Activated T-cell treated with anti-CD3 and anti-CD28 coated beads, Interleukin-2, amount 50 U/mL, for 72 hours (primary cell): ENCODE measurements at places on chromosomes 3 and 15. TPM values are rescaled to one million over a fixed set of nuclear protein-coding genes. Genes with fewer than 3 reads are reported as not detected.

DNA sequence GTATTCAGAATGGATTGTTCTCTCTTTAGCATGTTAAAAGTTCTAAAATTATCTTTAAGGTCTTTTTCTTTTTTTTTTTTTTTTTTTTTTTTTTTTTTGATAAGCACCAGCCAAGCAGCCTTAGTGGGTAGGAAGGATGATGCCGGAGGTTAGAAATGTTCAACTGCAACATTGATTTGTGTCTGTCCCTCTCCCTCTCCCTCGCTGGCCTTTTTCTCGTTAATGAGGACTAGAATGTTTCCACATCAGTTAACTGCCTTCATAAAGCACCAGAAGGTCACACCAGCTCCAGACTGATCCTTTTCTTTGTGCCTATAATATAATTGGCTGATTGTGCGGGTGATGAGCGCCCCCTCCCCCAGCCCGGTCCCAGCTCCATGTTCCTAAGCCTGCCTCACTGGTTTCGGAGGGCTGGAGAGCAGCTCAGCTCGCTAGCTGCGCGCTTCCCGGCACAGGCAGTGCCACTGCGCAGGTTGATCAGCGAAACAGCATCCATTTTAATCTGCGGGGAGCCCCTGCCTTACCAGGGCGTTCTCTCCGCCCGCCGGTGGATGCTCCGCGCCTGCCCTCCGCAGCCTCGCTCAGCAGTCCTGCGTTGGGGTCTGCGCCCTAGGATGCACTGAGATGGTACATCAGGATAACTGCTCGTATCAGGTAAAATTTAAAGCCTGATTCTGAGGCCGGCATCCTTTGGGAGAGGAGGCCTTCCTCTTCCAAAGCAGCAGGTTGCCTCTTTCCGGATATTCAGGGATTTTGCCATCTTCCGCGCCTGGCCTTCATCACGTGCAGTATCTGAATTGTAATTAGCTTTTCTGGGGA is 148.9 kb upstream of the IL12A start:
- H3K27me3 ChIP-seq: peaks cover 27% of the 10 kb centered on the region
- H3K36me3 ChIP-seq: no peaks in the 10 kb centered on the region
- peak within 1 kb of the TSS; percentile 63 for H3K4me3 ChIP-seq
- H3K4me1 ChIP-seq: no peaks in the 10 kb centered on the region
- H3K27ac ChIP-seq: no peak within 1 kb of the TSS

The BUB1B gene
- 91.2 TPM for total RNA-seq

- no peak overlapping the region for H3K27ac ChIP-seq
- H3K4me3 ChIP-seq: no peak overlapping the region
- no peaks in the 10 kb centered on the region for H3K27me3 ChIP-seq
- no peaks in the 10 kb centered on the region for H3K4me1 ChIP-seq
Measured at GRCh38 chr3:14274612-14274936, 96.0 kb downstream of the LSM3 start.

DNA sequence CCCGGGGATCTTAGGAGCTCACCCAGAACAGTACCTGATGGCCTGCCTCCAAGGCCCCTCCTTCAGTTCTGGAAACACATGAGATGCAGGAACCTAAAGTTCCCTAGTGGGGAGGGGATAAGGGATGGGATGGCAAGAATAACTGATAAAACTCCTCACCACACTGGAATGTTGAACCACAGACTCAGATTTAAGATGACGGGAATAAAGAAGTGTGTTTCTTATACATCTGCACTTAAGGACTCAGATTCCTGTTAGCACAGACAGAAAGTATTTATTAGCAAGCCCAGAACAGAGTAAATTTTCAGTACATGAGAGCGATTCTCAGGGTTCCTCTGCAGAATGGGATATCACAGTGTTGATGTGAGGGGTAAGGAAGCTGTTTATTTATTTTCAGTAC is 245.2 kb downstream of the TLE3 start:
- no peak for DNase-seq
- H3K27me3 ChIP-seq: peaks cover 7% of the 10 kb centered on the region
- H3K4me1 ChIP-seq: peaks cover 19% of the 10 kb centered on the region
- H3K27ac ChIP-seq: no peak overlapping the region
- no peaks in the 10 kb centered on the region for H3K36me3 ChIP-seq
- H3K4me3 ChIP-seq: no peak overlapping the region

DNA sequence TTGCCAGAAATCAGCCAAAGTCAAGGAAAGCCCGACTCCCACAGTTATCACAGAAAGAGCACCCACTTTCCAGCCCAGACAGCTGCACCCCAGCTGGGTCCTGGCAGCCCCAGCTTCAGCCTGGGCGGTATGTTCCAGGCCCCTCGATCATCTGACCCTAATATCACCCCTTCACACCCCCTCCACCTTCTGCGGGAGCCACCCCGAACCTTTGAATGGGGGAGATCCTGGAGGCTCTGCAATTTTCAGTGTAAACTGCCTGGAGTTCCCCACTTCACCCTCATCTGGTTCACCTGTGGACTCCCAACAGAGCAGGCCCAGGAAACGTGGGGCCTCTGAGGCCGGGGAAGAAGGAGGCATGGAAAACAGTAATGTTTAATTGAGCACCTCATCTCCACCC is 5.9 kb downstream of the PRSS50 start:
- H3K4me3 ChIP-seq: no peak overlapping the region
- H3K27ac ChIP-seq: no peak overlapping the region
- H3K4me1 ChIP-seq: no peaks in the 10 kb centered on the region
- DNase-seq: no peak
- no peaks in the 10 kb centered on the region for H3K27me3 ChIP-seq

DNA sequence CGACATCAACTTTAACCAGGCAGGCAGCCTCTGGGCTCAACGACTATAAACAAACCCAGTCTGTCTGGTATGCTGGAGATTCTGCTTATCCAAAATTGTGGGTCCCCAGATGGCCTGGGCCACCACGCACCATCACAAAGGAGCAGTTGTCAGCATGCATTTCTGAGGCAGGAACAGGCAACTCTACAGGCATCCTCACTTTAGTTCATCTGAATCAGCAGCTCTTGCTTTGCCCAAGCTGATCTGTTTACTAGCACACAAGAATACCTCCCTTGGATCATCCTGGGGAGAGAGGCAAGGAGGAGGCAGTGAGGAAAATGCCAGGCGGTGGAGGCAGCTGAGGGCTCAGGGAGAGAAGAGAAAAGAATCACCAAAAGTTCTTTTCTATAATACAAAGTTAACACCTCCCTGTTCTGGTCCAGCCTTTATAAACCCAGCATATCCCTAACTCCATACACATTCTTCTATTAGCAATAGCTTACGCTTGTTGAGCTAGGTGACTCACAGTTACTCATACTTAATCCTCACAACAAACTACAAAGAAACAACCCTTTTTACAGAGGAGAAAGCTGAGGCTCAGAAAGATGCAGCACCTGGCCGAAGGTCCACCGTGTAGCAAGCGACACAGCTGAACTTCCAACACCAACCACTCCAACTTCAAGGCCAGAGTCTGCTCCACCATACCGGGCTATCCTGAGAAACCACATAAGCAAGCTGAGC is 33.6 kb downstream of the ZDHHC3 start:
- H3K4me1 ChIP-seq: no peaks in the 10 kb centered on the region
- peaks cover 3% of the 10 kb centered on the region for H3K36me3 ChIP-seq
- H3K27ac ChIP-seq: no peak overlapping the region
- DNase-seq: no peak
- H3K4me3 ChIP-seq: no peak overlapping the region
- no peaks in the 10 kb centered on the region for H3K27me3 ChIP-seq

The MEGF11 gene
- not detected for total RNA-seq

The FEZF2 gene
- not detected for total RNA-seq

DNA sequence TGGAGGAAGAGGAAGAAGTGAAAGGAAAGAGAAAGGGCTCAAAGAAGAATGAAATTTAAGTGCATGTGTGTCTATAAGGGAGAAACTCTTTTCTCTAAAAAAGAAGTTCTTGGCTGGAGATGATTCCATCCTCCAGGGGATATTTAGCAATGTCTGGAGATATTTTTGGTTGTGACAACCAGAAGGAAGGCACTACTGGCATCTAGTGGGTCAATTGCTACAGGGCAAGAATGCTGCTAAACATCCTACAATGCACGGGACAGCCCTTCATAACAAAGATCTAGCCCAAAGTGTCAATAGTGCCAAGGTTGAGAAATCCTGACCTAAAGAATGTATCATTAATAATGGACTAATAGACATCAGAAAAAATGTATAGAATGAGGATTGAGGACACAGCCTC is 57.4 kb upstream of the ST3GAL6 start:
- no peaks in the 10 kb centered on the region for H3K4me1 ChIP-seq
- no peak overlapping the region for H3K27ac ChIP-seq
- no peaks in the 10 kb centered on the region for H3K27me3 ChIP-seq

GRCh38 chr3:139794469-139795265 is 116.9 kb upstream of the NMNAT3 start:
- DNase-seq: no peak
- H3K27ac ChIP-seq: no peak overlapping the region
- H3K4me3 ChIP-seq: no peak overlapping the region

DNA sequence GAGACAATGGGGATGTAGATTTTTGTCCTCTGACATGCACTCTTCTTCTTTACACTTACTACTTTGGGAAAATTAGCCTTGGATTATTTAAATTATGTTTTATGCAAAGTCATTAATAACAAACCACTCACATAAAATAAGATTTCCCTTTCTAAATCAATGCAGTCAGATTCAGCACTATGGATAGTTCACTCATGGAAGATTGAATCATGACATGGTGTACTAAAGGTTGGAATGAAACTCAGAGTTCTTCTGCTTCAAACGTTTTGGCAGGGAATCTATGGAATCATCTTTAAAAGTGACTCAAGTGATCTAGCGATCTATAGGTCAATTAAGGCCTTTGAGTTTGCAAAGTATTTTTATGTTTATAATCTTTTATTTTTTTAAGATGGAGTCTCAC is 154.3 kb downstream of the KCNMB2 start:
- no peak for DNase-seq
- H3K27me3 ChIP-seq: no peaks in the 10 kb centered on the region
- no peaks in the 10 kb centered on the region for H3K36me3 ChIP-seq

The FBXO45 gene
- total RNA-seq: 14.0 TPM

DNA sequence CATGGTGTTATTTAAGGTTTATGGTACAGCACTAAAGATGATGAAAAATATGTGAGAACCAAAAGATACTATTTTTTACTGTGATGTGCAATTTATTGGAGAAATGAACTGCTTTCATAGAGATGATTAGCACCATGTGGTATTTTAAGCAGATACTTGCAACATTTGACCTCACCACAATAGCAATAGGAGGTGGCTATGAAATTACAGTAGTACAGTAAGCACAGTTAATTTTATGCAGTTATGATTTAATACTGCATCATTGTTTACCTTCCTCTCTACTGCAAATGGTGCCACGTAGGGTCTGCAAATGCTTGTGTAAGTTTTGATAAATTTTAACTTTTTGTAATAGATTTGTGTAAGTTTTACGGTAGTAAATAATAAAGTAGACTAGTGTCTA is 14.0 kb downstream of the PYGO1 start:
- peaks cover 2% of the 10 kb centered on the region for H3K36me3 ChIP-seq
- no peak overlapping the region for H3K4me3 ChIP-seq
- no peak overlapping the region for H3K27ac ChIP-seq
- H3K4me1 ChIP-seq: no peaks in the 10 kb centered on the region
- no peak for DNase-seq
